Activated T-helper 2 cell treated with anti-CD3 and anti-CD28 coated beads, Interferon-gamma antibody, Interleukin-2, Interleukin-4, amounts not matched to agents 10 μg/mL and 5 μg/mL and 100 μg/mL, durations not matched to agents 14 hours and 24 hours and 36 hours (primary cell): ENCODE measurements at places on chromosomes 7 and 10. TPM values are rescaled to one million over a fixed set of nuclear protein-coding genes. Genes with fewer than 3 reads are reported as not detected.

The HABP2 gene
- total RNA-seq = not detected in 2 replicates

The NOLC1 gene
- 195 and 196 TPM in 2 replicates for total RNA-seq

The GNAI1 gene
- total RNA-seq = 6.4 and 7.5 TPM in 2 replicates

The ZNF804B gene
- not detected in 2 replicates for total RNA-seq

The OPALIN gene
- not detected in 2 replicates for total RNA-seq

The MICALL2 gene
- 2.1 TPM in 2 replicates for total RNA-seq

The TFPI2 gene
- total RNA-seq = not detected in 2 replicates

The OR2A12 gene
- not detected in 2 replicates for total RNA-seq

The SLC26A3 gene
- not detected in 2 replicates for total RNA-seq

The GALNT17 gene
- total RNA-seq = not detected in 2 replicates

The VPS41 gene
- 59.9 and 63.6 TPM in 2 replicates for total RNA-seq

The TMEM130 gene
- total RNA-seq = 0.30 TPM in 1 of 2 replicates, not detected in the other

The AGR2 gene
- total RNA-seq = not detected in 2 replicates

The PARP12 gene
- total RNA-seq = 23.6 and 24.6 TPM in 2 replicates

DNA sequence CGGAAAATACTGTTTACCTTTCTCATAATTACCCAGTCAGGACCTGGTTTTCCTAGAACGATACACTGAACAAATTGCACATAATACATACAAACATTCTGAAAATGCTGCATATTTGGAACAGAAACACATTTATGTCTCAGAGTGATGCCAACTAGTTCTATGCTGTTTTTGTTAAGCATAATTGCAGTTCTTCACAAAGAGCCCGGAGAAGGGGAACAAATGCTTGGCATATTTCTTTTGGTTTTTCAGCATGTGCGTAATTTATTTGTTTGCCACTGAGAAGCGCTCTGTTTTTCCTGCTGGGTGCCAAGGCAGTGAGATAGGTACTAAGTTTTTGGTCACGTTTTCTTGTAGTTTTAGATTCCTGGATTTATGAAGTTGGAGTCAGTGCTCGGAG is 181.0 kb upstream of the MDFIC start:
- DNase-seq = no peak

- no peak for DNase-seq
These were observed 3.5 kb downstream of the STK31 start for GRCh38 chr7:23713285-23714149.

DNA sequence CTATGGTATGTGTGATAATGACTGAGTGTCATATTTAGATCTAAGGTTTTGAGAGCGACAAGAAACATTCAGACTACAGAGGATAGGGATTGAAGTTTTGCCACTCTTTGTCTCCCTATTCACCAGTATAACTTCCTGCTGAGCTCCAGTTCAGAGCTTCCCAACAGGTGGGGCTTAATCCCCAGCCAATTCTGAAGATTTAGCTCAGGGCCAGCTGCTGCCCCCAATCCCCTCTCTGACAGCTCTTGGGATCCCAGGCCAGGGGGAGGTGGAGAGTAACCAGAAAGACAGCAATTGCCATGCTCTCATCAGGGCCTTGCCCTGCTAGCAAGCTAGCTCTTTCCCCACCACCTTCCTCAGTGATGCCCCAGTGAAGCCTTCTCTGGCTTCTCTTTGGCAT is 57.8 kb downstream of the TRIL start:
- no peak for DNase-seq

GRCh38 chr7:74338366-74339108 is 49.3 kb downstream of the CLIP2 start:
- no peak for DNase-seq

GRCh38 chr10:72108830-72109635 is 20.7 kb upstream of the SPOCK2 start:
- DNase-seq = no peak

- no peak for DNase-seq
These were observed 42.9 kb downstream of the SLIT1 start for GRCh38 chr10:97142834-97143233.

DNA sequence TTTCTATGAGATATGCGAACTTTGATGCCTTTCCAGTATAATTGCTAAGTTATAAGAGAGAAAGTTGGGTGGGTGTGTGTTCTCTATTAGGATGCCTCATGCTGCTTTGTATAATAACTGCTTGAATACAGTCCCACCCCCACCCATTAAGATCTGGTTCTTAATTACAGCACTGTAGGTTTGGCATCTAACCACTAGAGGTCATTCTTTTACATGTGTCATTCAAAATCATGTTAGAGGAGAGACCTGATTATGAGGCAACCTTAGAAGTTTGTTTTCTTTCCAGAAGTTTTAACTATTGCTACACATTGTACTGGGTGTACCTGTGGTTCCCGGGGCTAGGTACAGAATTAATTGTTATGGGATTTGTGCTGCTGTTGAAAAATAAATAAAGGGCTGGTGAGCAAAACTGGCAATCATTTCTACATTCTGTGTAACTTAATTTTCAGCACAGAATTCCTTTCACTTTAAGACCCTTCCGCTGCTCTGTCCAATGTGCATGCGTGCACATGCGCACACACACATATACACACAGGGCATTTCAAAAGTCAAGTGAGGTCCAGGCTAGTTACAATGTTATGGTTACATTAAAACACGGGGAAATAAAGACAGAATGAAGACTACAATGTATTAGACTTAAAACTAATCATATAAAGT is 1156.3 kb downstream of the SORCS3 start:
- no peak for DNase-seq

DNA sequence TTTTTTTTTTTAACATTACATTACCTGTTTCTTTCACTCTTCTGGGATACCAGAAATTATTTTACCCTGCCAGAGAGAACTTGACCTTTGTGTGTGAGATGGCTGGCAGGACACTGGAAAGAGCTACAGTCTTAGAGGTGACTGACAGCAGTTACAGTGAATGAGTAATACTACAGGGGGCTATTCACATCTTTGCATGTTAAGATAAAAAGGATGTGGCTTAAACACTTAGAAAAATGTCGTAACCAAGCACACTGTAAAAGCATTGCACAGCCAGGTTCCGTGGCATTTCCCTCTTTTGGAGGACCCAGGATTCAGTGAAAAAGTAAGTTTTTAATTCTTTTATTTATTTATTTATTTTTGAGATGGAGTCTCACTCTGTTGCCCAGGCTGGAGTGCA is 18.8 kb upstream of the TBC1D12 start:
- no peak for DNase-seq

- no peak for DNase-seq
These were observed 77.6 kb downstream of the VPS41 start for GRCh38 chr7:38831259-38831996.

DNA sequence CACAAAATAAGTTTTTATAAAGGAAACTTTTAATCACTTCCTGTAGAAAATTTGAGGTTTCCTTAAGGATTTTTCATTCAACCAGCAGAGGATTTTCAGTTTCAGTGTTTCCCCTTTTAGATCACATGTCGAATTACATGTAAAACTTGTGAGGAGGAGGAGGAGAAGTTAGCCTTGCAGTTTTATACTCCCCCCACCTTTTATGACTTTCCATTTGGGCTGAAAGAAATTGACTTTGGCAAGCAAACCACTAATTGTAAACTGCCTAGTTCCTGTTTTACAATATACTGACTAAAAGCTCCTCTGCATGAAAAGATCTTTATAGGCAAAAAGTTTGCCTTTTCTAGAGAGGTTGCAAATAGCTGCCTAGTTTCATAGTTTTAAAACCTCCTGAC is 3.0 kb downstream of the BAMBI start:
- DNase-seq = no peak

- no peak for DNase-seq
These were observed 1.6 kb upstream of the ADARB2 start for GRCh38 chr10:1738950-1739349.

DNA sequence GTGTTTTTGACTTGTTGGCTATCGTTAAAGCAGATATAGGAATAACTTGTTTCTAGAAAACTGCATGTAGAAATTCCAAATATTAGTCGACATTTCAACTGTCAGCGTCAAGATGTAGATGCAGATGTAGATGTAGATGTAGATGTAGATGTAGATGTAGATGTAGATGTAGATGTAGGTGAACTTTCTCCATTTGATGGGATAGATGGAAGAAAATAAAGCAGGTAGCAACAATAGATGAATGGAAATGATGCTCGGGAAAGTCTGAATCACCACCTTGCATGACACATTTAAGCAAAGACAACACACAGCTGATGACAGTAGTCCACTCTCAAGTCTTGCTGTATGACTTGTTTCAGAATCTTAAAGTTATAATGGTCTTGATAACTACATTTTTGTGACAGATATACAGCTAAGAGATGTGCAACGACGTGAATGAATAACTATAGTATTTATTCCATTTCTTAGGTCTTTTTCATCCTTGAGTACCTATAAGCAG is 53.5 kb downstream of the SND1 start:
- no peak for DNase-seq

- DNase-seq = no peak
These were observed 262.7 kb downstream of the WDR11 start for GRCh38 chr10:121113911-121114310.

DNA sequence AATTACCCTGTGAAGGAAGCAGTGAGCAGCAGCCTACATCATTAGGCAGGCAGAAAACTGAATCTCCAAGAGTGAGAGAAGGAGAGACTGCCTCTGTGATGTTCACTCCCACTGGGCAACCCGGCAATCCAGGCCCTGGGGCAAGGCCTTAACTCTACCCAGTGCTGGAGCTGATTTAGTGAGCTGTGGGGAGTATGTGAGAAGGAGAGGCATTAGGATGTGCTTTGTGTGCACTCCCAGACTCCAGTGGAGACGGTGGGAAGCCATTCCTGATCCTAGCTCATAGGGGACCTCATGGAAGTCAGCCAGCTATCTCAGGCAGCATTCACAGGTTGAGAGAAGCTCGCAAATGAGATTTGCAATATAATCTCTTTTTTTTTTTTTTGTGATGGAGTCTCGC is 41.1 kb upstream of the CDK13 start:
- DNase-seq = no peak

- DNase-seq = no peak
These were observed 34.5 kb upstream of the TECTB start for GRCh38 chr10:112248584-112249295.

GRCh38 chr10:17536221-17536620 is 81.0 kb downstream of the HACD1 start:
- no peak for DNase-seq

GRCh38 chr10:13877154-13877909 is 290.6 kb downstream of the PRPF18 start:
- no peak for DNase-seq

- peak; percentile 78 for DNase-seq
These were observed 656 bp upstream of the CNNM2 start for GRCh38 chr10:102917314-102917961.

DNA sequence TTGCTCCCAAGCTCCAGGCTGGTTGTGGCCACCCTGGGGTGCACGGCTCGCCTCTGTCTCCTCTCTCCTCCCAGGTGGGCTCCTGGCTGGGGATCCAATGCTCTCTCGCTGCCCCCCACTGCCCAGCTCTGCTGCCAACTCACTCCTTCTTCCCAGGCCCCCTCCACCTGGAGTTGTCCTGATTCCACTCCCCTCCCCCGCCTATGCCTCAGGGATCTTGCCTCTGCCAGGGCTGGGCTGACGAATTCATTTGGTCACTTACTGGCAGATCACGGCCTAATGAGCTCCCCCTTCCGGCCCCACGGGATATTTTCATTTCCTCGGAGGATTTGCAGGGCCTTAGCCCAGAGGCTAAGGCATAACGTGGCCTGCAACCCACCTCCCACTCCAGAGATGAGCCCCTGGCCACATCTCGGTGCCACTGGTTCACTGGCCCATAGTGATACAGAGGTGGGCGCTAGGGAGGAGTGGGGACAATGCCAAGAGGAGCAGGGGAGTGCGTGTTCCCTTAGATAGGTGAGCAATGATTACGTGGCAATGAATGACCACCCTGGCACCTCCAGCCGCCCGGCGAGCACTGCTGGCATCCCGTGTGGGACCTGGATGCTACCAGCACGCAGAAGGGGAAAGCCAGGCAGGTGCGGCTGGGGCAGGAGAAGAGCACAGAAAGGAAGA is 344.6 kb upstream of the SHH start:
- no peak for DNase-seq

DNA sequence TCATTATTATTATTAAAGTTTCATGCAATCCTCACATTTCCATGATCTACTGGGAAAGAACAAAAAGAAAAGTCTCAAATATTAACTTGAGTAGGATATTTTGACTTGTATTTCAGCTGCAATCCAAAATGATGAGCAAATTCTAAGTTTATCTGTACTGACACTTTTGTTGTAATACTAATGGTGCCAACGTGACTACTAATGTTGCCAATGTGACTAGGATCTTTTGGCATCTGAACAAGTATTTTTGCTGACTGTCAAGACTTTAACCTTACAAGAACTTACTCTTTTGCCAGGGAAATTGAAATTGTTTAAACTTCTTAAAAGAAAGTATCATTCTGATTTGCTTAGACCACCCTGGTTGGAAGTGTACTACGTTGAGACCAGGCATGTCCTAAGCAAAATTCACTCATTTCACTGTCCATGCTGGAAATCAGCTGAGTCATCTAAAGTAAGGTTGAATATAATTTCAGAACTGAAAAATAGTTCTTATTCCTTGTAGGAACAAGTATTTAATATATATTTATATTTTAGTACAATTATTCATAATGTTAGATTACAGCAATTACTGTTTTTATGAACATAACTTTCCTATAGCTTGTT is 78.5 kb upstream of the LYZL1 start:
- DNase-seq = no peak

GRCh38 chr10:9294865-9295264 is 1240.4 kb downstream of the GATA3 start:
- no peak for DNase-seq

DNA sequence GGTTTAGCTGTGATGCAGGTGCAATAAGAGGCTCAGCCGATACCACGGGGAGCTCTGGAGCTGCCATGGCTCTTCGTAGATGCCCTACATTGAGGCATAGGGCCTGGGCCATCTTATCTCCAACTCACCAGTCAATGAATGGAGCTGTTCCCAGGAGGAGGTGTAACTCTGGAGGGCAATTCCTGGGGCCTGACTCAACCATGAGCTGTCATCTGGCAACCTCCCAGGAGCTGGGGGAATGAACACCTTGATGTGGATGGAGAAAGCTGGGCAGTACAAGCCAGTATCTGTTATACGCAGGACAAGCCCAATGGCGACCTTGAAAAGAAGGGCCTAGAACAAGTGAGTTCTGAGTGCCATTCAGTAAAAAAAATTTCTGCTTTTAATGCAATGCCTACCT is 224.0 kb upstream of the PLXDC2 start:
- no peak for DNase-seq

DNA sequence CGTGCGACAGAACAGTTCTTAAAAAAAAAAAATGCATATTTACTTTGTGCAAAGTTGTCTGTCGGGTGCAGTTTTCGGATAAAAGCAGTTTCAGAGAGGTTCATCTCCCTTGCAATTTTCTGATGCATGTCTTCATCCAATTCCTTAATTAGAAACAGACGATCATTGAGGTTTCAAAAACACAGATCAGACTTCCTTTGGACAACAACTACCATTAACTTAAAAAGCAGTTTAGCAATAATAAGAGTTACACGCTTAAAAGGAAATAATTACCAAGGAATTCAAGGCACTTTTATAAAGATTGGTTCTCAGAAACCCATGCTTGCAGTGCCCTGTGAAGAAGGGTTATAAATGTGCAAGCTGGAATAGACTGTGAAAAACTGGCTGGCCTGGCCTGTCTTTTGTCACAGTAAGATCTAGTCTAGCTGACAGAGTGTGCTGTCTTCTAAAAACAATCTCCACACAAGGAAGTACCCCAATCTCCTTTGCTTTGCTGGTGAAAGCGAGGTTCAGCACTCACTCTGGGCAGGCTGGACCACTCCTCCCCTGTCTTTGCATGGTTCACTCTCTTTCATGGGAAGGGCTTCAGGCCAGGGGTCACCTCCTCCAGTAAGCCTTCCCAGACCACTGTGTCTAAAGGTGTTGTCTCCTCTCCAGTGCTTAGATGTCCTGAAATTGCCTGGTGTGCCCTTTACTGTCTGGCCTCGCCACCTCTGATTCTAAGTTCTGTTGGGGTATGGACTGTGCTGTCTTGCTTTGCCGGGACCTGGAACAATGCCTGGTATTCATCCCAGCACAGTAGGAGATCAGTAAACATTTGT is 34.8 kb upstream of the HNRNPH3 start:
- DNase-seq = no peak
